ENCODE measurements at places on chromosomes 5 and 9. TPM values are rescaled to one million over a fixed set of nuclear protein-coding genes. Genes with fewer than 3 reads are reported as not detected.

TXNDC8 gene
- total RNA-seq: not detected

PPIC gene
- total RNA-seq: 43.0 TPM

TMOD1 gene
- total RNA-seq: 11.3 TPM

C9 gene
- not detected for total RNA-seq

KCTD16 gene
- 5.1 TPM for total RNA-seq

TNC gene
- 52.9 TPM for total RNA-seq

RNF208 gene
- total RNA-seq: 6.7 TPM

DNA sequence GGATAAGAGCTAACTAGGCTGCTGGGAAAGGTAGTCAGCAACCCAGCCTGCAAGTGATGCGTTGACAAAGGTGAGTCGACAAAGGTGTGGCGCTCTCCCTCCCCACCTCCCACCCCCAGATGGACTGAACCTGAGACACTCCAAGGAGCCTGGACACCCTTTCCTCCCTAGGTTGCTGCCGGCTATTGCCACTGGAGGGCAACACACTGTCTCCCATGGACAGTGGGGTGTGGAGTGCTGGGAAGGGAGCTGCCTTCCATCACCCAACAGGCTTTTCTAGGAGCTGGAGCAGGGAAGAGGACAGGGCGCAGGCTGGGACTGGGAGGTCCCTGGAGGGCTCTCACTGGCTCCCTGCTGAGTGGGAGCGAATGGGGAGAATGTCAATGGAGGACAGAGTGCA is 75.4 kb upstream of the ARAP3 start:
- no peak overlapping the region for H3K27ac ChIP-seq
- peaks cover 46% of the 10 kb centered on the region for H3K27me3 ChIP-seq
- DNase-seq: no peak
- no peaks in the 10 kb centered on the region for H3K4me1 ChIP-seq
- no peak overlapping the region for H3K4me3 ChIP-seq

DNA sequence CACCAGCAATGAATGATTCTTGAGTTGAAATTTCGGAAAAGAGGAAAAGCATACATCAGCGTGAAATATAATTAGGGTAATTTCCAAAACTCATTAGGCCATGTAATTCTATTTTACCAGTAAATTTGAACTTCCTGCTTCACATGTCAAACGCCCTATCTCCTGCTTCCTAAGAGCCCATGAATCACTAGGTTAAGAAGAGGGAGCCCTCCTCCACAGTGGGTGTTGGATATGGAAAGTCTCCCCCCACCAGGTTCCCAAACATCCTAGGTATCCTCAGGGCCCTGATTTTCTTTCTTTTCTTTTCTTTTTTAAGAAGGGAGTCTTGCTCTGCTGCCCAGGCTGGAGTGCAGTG is 115.2 kb downstream of the SUSD1 start:
- H3K27me3 ChIP-seq: no peaks in the 10 kb centered on the region
- H3K36me3 ChIP-seq: no peaks in the 10 kb centered on the region
- no peak overlapping the region for H3K4me3 ChIP-seq
- peak overlapping the region; percentile 71 for H3K27ac ChIP-seq

GRCh38 chr9:114694146-114694545 is 12.2 kb upstream of the TEX48 start:
- no peaks in the 10 kb centered on the region for H3K27me3 ChIP-seq
- no peak overlapping the region for H3K4me3 ChIP-seq
- no peaks in the 10 kb centered on the region for H3K36me3 ChIP-seq
- no peak for DNase-seq
- no peak overlapping the region for H3K27ac ChIP-seq
- H3K4me1 ChIP-seq: no peaks in the 10 kb centered on the region

GRCh38 chr5:150782850-150783249 is 4.3 kb downstream of the SMIM3 start:
- no peaks in the 10 kb centered on the region for H3K27me3 ChIP-seq
- H3K36me3 ChIP-seq: no peaks in the 10 kb centered on the region
- H3K4me3 ChIP-seq: no peak overlapping the region
- no peak for DNase-seq
- peak overlapping the region; percentile 93 for H3K27ac ChIP-seq

DNA sequence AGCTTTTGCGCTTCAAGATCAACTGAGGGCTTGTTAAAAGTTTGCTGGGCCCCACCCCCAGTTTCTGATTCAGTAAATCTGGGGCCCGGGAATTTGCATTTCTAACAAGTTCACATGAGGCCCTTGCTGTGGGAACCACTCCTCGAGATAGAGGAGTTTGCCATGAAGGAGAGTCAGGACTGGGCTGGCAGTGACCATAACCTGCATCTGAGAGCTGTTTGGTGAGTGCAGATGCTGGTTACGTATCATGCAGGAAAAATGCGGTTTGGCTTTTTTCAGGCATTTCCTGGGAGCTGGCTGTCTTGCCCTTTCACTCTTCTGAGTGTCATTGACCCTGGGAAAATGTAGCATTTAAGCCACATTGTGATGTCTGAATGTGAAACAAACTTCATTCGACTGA is 9.4 kb upstream of the ANGPTL2 start:
- peaks cover 49% of the 10 kb centered on the region for H3K4me1 ChIP-seq
- H3K27ac ChIP-seq: peak overlapping the region; percentile 61
- no peaks in the 10 kb centered on the region for H3K27me3 ChIP-seq
- no peak for DNase-seq
- no peak overlapping the region for H3K4me3 ChIP-seq

- H3K4me3 ChIP-seq: no peak overlapping the region
- no peaks in the 10 kb centered on the region for H3K36me3 ChIP-seq
- peaks cover 9% of the 10 kb centered on the region for H3K4me1 ChIP-seq
- no peak overlapping the region for H3K27ac ChIP-seq
- DNase-seq: no peak
- H3K27me3 ChIP-seq: no peaks in the 10 kb centered on the region
Observed at GRCh38 chr5:74543162-74543995, 97.1 kb downstream of the ENC1 start.

DNA sequence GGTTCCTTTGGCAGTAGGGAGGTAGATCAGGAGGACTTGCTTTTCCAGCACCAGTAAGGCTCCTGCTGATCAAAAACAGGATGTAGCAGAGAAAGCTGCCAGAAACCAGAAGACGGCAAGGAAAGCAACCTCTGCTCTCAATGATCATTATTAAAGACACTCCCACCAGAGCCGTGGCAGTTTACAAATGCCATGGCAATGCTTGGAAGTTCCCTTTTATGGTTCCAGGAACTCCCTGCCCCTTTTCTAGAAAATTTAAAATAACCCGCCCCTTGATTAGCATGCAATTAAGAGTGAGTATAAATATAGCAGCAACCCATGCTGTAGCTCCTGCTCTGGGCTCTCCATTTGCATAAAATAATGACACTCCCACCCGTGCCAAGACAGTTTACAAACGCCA is 16.1 kb downstream of the EQTN start:
- no peak for DNase-seq
- H3K27me3 ChIP-seq: no peaks in the 10 kb centered on the region
- no peaks in the 10 kb centered on the region for H3K36me3 ChIP-seq
- H3K27ac ChIP-seq: no peak overlapping the region
- H3K4me3 ChIP-seq: peak overlapping the region; percentile 8
- H3K4me1 ChIP-seq: no peaks in the 10 kb centered on the region

- no peaks in the 10 kb centered on the region for H3K27me3 ChIP-seq
- DNase-seq: no peak
- H3K4me3 ChIP-seq: no peak overlapping the region
- H3K36me3 ChIP-seq: no peaks in the 10 kb centered on the region
- no peaks in the 10 kb centered on the region for H3K4me1 ChIP-seq
- no peak overlapping the region for H3K27ac ChIP-seq
Observed at GRCh38 chr5:77230727-77231470, 20.4 kb downstream of the PDE8B start.

- no peak for DNase-seq
- no peaks in the 10 kb centered on the region for H3K4me1 ChIP-seq
- no peak overlapping the region for H3K27ac ChIP-seq
- H3K4me3 ChIP-seq: no peak overlapping the region
- H3K27me3 ChIP-seq: no peaks in the 10 kb centered on the region
Observed at GRCh38 chr9:100222674-100223073, 123.6 kb downstream of the INVS start.

- H3K4me1 ChIP-seq: no peaks in the 10 kb centered on the region
- no peak overlapping the region for H3K27ac ChIP-seq
- no peak overlapping the region for H3K4me3 ChIP-seq
Observed at GRCh38 chr5:171695804-171696203, 89.8 kb upstream of the SMIM23 start.

- no peak for DNase-seq
- no peak overlapping the region for H3K4me3 ChIP-seq
- no peak overlapping the region for H3K27ac ChIP-seq
- H3K36me3 ChIP-seq: no peaks in the 10 kb centered on the region
- H3K4me1 ChIP-seq: peaks cover 2% of the 10 kb centered on the region
Observed at GRCh38 chr5:83538786-83539462, 67.4 kb downstream of the VCAN start.

All from upper lobe of right lung (tissue), 1 donor.